ENCODE measurements at places on chromosomes 13 and 19.
A peak's percentile ranks its signal among the peaks of the same experiment; 100 is the strongest.

DNA sequence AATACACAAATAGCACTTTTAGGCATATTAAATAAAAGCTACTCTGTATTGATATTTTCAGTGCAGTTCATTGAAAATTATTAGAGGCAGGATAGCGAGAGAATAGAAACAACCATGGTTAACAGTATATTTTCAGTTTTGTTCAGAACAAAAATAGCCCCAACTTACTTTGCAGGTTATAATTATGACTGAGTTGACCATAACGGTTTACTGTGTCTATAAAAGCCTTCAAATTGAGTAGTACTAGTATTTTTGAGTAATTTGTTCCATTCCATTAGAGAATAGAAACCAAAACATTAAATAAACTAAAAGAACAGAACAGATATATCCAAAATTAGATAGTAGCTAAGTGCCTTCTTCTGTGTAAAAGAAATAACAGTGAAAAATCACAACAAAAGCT, 1108.4 kb upstream of the PCDH20 start:
- no peak for DNase-seq

GRCh38 chr13:61612192-61612591, 196.5 kb upstream of the PCDH20 start:
- DNase-seq: no peak

DNA sequence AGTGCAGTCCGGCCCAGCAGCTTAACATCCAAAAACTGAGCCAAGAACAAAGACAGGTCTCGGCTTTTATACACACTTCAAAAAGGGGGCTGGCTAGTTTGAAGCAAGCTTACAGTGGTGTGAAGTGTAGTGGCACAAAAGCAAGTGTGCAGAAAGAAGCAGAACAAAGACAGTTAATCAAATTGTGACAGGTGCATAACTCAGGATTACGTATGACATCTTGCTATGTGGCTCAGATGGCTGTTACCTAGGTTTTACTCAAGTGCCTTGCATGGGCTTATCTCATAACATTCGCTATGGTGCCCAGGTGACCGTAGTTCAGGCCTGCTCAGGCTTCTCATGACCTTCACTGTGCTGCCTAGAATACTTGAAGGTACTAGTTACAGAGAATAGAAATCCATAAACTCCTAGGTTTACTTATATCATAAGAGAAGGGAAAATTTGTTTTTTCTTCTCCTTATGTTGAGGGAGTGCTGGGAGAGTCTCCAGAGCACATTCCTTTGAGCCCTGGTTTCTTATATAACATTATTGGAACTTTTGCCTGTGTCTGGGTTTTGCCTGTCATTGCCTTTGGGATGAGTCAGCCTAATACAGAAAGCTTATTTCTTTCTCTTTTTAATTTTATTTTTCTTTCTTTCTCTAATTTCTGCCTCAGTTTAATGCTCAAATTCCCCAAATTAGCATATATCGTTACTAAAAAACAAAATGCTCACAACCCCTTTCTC, 1629.1 kb upstream of the PCDH20 start:
- DNase-seq: no peak

DNA sequence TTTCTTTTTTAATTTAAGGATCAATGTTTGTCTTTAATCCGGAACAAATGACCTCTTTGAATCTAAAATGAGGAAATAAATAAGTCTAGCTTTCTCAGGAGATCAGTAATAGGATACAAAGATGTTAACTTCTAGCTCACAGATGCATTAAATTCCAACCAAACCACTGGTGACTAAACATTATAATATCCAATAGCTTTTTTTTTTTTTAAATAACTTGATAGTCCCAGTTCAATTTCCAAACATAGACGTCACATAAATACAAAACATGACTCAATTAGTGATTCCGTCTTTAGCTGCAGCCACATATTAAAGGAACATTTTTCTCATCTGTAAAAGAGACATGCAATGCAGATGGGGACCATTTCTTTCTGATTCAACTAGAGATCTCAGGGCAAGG, 390.5 kb upstream of the PCDH9 start:
- DNase-seq: no peak

- no peak for DNase-seq
Observed at GRCh38 chr13:112062072-112062567, 4.8 kb upstream of the SOX1 start.

- no peak for DNase-seq
Observed at GRCh38 chr19:35141837-35142605, 1.0 kb upstream of the FXYD7 start.

DNA sequence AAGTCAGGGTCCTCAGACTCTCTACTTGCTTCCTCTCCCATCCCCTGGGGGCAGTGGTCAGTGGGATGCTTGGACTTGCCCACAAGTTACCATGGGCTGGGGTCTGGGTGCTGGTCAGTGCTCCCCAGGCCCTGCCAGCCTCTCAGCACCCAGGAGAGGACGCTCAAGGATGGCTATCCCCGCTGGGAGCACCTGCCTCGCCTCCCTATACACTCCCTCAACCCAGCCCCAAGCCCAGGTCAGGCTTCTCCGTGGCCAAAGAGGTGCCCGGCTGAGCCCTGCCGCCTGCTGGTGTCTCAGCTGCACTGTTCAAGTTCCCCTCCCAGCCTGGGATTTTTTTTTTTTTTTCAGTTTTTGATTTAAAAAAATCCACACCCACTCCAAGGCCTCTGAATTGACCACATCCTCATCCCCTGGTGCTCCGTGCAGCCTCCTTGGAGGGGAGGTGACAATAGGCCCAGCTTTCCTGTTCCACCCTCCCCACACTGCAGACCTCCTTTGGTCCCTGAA, 10.8 kb downstream of the F2RL3 start:
- DNase-seq: no peak

DNA sequence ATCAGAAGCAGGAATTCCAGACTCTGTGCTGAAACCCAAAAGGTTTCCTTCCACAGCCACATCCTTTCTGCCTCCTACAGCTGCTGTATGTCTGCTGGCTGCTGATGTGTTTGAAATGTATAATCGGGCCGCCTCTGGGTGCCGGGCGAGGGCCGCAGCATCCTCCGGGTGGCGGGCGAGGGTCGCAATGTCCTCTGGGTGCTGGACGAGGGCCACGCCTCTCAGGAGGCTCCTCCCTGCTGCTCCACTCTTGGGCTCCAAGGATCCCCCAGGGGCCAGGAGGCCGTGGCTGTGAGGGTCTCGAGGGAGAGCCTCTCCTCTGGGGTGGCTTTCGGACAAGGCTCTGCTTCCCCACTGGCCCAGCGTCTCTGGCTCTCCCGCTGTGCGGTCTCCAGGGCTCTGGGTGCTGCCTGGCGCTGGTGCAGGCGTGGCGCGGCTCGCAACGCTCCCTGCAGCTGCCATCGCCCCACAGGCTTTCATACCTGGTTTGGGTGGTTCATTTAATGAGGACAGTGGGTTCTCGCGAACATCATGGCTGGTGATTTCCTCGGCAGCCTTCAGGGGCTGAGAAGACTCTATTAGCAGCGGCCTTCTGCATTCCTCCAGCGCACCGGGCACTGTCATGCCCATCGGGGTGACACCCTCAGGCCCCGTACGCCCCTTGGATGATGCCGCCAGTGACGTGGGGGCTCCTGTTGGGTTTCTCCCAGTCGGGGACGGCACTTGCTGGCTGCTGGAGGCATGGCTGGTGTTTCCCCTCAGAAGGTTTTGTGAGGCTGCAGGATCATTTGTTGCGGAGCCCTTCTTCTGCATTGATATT, 41.8 kb upstream of the GRTP1 start:
- no peak for DNase-seq

GRCh38 chr19:1942078-1942933, 1.3 kb downstream of the CSNK1G2 start:
- peak; percentile 56 for DNase-seq

- no peak for DNase-seq
Observed at GRCh38 chr13:74250738-74251190, 116.6 kb upstream of the KLF12 start.

DNA sequence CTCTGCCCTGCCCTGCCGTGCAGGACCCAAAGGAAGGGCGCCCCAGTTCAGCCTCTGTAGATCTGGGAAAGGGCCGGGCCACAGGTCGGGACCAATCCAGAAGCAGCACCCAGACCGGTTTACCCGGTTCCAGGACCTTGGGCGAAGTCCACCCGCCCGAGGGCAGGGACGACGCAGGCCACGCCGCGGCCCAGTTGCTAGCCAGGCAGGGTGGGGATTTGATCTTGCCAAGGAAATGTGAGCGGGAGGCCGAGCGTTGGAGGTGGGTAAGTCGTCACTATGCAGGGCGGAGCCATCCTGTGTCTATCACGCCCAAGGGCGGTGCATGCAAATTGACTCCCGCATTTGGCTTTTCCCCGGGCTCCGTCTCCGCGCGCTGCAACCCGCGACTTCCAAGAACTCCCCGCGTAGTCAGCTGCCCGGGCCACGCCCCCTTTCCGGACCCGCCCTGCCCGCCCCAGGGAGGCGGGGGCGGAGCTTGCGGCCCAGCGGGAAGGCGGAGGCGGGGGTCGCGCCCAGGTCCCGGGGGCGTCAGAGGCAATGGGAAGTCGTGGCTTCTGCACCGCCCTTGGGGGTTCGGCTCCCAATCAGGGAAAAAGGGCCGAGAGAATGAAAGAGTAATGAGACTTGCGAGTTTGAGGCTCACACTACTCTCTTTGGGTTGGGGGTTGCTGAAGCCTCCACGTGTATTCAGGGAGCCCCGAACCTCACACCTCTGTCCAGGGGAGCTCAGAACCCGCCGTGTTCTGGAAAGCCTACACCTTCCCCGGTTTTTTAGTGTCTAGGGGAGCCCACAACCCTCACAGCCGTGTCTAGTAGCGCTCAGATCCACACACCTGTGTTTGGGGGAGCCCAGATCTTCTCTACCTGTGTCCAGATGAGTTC, 12.8 kb downstream of the IER2 start:
- peak; percentile 78 for DNase-seq

DNA sequence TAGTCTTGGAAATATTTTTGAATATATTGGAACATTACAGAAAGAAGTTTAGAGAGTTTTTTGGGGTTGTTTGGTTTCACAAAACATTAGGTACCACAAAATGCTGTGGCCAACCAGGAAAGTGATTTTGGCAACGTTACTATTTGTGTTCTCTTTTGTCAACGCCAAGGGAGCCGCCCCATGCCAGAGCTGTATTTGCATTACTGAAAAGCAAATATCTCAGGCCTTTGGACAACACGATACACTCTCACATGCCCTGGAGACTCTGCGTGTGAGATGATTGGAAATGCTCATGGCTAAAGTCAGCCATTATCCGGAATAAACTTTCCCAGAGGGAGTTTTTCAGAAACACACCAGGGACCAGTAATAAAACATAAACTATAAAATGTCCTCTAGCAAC, 324.6 kb downstream of the SHISA2 start:
- no peak for DNase-seq

GRCh38 chr13:43424412-43424811, 362.4 kb downstream of the ENOX1 start:
- no peak for DNase-seq

GRCh38 chr13:25987987-25988386, 63.8 kb downstream of the SHISA2 start:
- DNase-seq: no peak

- DNase-seq: no peak
Observed at GRCh38 chr13:51922771-51923480, 61.2 kb downstream of the CCDC70 start.

Data from stimulated activated CD4-positive, alpha-beta T cell treated with anti-CD3 and anti-CD28 coated beads, Interleukin-15, amount 100 ng/mL, for 1 hour (primary cell).